ENCODE measurements at places on chromosomes 5 and 9.

DNA sequence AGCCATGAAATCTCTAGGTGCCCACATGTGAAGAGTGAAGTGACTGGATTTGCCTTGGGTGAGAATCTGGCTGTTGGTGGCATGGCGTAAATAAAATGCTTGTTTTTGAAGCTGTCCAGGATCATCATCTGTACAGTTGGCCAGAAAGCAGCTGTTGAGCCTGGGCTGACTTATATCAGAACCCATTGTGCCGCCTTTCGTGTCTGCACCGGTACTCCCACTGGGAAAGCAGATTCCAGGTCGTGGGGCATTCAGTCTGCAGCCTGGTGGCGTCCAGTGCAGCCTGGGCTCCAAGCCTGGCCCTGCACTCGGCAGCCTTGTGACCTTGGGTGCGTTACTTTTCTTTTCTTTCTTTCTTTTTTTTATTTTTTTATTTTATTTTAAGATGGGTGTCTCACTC lies 27.8 kb downstream of the PRRC2B start:
- no peak for DNase-seq

DNA sequence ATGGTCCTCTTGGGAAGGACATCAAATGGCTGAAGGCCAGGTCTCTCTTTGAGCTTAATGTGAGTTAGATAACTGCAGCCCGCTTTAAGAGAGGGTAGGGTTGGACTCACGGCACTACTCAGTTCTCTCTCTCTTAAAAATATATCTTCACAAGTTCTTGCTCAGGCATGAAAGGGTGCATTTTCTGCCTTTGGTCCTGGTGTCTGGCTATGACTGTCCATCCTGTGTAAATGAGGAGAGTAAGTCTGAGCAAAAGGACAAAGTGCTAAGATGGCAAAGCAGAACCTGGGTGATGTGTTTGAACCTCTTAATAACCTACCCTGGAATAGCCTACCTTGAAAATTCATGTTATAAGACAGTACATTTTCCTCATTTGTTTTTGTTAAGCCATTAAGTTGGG lies 293.4 kb downstream of the PDE4D start:
- no peak for DNase-seq

DNA sequence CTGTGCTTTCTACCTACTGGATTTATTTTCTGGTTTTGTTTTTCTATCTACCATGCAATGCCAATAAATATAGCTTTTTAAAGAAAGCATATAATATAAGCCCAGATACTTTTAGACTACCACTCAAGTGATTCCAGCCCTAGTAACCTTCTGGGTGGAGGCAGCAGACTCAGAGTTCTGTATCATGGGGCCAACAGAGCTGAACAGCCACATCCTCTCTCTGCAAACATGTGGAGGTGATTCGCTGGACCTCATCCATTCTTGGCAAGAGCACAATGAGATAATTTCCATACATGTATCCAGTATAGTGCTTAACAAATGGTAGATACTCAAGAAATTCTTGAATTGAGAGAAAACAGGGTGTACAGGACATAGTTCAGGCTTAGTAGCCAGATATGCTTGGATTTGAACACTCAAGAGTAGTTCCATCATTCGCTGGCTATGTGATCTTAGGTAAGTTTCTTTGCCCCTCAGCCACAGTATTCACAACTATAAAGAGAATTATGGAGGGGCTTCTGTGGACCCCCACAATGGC lies 124.5 kb downstream of the ASTN2 start:
- no peak for DNase-seq

- no peak for DNase-seq
Measured at GRCh38 chr5:168603746-168604145, 24.6 kb upstream of the PANK3 start.
